ENCODE measurements at places on chromosomes 13 and 19. TPM values are rescaled to one million over a fixed set of nuclear protein-coding genes. Genes with fewer than 3 reads are reported as not detected.

C1QTNF9 gene
- total RNA-seq = not detected

IZUMO2 gene
- not detected for total RNA-seq

ZNF578 gene
- not detected for total RNA-seq

SOHLH2 gene
- total RNA-seq = not detected

LDLR gene
- 96.9 TPM for total RNA-seq

CACNG6 gene
- not detected for total RNA-seq

JAK3 gene
- 1.6 TPM for total RNA-seq

SPIB gene
- total RNA-seq = not detected

MAP4K1 gene
- total RNA-seq = 3.1 TPM

MUC16 gene
- total RNA-seq = not detected

MOB3A gene
- 54.2 TPM for total RNA-seq

DNA sequence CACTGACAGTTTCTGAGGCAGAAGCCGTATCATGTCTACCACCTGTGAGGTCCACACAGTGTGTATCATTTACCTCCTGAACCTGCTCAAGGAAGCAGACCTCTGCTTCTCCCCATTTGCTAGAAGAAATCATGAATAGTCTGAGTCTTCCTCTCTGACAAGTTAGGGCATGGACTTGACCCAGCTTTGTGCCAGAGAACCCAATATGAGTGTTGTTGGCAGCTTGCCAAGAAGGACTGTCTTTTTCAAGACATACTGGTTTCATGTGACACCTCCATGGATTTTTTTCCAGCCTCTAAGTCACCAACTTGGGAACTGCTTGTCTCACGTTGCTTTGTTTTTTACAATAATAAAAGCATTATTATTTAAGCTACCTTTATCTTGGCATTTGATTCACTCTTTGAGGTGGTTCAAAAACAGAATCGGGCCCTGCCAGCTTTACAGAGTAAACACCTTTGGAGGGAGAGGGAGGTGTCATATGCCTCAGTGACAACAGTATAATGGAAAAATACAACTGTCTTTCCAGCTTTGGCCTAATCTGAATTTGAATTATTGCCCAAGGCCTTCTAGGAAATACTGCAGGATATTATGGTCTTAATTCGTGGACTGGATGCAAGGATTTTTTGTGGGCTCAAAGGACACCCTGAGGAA lies 9.6 kb downstream of the ZNF211 start:
- H3K27ac ChIP-seq = no peak overlapping the region
- no peaks in the 10 kb centered on the region for H3K27me3 ChIP-seq
- H3K4me3 ChIP-seq = no peak overlapping the region
- H3K36me3 ChIP-seq = peaks cover 59% of the 10 kb centered on the region
- no peaks in the 10 kb centered on the region for H3K4me1 ChIP-seq

DNA sequence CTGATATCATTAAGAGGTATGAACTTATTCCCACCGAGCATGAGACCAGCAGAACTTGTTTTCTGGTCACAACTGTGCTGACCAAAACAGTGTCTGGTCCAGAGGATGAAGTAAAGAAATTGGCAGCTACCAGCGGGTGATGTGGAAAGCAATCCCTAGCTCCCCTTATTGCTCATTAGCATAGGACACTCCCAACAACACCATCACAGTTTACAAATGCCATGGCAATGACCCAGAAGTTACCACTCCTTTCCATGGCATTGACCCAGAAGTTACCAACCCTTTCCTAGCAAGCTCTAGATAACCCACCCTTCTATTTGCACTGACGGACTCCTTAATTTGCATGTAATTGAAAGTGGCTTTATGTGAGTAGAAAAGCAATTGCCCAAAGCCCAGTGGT lies 1856.1 kb downstream of the OLFM4 start:
- H3K4me3 ChIP-seq = no peak overlapping the region
- no peaks in the 10 kb centered on the region for H3K27me3 ChIP-seq
- H3K27ac ChIP-seq = no peak overlapping the region
- H3K36me3 ChIP-seq = no peaks in the 10 kb centered on the region
- no peak for DNase-seq

DNA sequence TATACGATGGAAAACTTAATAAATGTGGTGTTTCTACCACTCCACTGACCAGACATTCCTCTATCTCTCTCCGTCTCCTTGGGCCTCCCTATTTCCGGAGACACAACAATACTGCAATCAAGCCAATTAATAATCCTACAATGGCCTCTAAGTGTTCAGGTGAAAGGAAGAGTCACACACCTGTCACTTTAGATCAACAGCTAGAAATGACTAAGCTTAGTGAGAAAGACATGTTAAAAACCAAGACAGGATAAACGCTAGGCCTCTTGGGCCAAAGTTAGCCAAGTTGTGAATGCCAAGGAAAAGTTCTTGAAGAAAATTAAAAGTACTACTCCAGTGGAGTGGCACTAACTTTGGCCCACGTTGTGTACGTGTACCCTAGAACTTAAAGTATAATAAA lies 22.5 kb downstream of the ZDHHC20 start:
- H3K36me3 ChIP-seq = peaks cover 11% of the 10 kb centered on the region
- no peak for DNase-seq
- H3K4me1 ChIP-seq = peaks cover 24% of the 10 kb centered on the region
- no peak overlapping the region for H3K27ac ChIP-seq
- H3K27me3 ChIP-seq = no peaks in the 10 kb centered on the region

- peaks cover 49% of the 10 kb centered on the region for H3K4me1 ChIP-seq
- H3K4me3 ChIP-seq = no peak overlapping the region
- no peaks in the 10 kb centered on the region for H3K27me3 ChIP-seq
- H3K36me3 ChIP-seq = peaks cover 36% of the 10 kb centered on the region
- DNase-seq = no peak
Measured at GRCh38 chr13:100211016-100211710, 122.3 kb downstream of the PCCA start.

GRCh38 chr19:44308011-44308410 lies 3.2 kb upstream of the ZNF235 start:
- no peak for DNase-seq
- no peaks in the 10 kb centered on the region for H3K27me3 ChIP-seq
- peaks cover 16% of the 10 kb centered on the region for H3K4me1 ChIP-seq
- H3K36me3 ChIP-seq = peaks cover 5% of the 10 kb centered on the region
- H3K27ac ChIP-seq = no peak overlapping the region

DNA sequence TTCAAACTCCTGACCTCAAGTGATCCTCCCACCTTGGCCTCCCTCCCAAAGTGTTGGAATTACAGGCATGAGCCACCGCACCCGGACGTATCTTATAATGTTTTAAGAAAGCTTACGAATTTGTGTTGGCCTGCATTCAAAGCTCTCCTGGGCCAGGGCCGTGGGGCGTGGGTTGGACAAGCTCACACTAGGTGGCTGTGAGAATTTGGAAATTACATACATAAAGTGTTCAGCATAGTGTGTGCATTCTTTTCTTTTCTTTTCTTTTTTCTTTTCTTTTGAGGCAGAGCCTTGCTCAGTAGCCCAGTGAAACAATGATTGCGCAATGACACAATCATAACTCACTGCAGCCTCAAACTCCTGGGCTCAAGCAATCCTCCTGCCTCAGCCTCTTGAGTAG lies 2.6 kb downstream of the ZSWIM4 start:
- H3K27ac ChIP-seq = peak overlapping the region; percentile 71
- H3K4me1 ChIP-seq = peaks cover 39% of the 10 kb centered on the region
- H3K4me3 ChIP-seq = no peak overlapping the region
- no peak for DNase-seq

GRCh38 chr13:105925496-105925895 lies 610.0 kb downstream of the EFNB2 start:
- H3K36me3 ChIP-seq = no peaks in the 10 kb centered on the region
- H3K27ac ChIP-seq = no peak overlapping the region
- no peak overlapping the region for H3K4me3 ChIP-seq
- H3K4me1 ChIP-seq = peaks cover 3% of the 10 kb centered on the region
- no peak for DNase-seq

DNA sequence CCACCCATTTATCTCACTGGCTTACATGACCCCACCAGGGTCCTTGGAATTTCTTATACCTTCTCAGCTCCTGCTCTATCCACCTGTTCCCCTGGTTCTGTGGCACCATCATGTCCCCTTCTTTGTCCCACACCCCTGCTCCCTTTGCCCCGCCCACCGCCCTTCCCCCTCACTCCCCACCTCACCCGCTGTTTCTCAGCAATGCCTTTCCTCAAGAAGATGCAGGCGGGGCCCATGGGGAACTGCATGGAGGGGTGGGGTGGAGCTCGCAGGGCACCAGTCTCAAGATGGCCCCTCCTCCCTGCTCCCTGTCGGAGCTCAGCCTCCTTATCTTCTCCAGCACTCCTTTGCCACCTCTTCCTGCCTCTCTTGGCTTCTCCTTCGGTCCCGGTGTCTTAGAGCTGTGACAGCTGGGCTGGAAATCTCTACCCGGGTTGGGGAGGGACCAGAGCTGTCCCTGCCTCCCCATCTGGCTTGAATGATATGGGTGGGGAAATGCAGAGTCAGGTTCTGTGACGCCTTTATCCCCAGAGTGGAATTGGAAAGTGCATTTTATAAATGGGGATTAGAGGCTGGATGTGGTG lies at the start of gene CABP5:
Gene CABP5 (minus strand): TSS at position 405 of the 584 bp plus-strand sequence. CDS start 157 bp downstream, at position 248.
- no peak within 1 kb of the TSS for H3K27ac ChIP-seq
- H3K4me1 ChIP-seq = no peaks in the 10 kb centered on the region
- no peak within 1 kb of the TSS for H3K4me3 ChIP-seq
- no peaks in the 10 kb centered on the region for H3K36me3 ChIP-seq
- no peak for DNase-seq

DNA sequence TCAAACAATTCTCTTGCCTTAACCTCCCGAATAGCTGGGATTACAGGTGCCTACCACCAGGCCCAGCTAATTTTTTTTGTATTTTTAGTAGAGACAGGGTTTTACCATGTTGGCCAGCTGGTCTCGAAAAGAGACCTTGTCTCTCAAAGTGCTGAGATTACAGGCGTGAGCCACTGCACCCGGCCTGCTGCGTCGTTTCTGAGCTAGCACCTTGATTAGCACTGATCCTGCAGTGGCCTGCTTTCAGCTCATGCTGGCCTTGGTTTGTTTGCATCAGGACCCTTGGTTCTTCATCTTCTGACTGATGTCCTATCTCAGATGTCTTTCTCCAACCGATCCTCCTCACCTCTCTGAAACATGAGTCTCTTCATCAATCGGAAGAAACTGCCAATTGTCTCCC lies 4.9 kb upstream of the TFDP1 start:
- no peak overlapping the region for H3K4me3 ChIP-seq
- peaks cover 3% of the 10 kb centered on the region for H3K36me3 ChIP-seq

GRCh38 chr19:48633148-48634035 lies 3.8 kb downstream of the DBP start:
- peak overlapping the region; percentile 76 for H3K4me3 ChIP-seq
- H3K4me1 ChIP-seq = peaks cover 75% of the 10 kb centered on the region
- H3K36me3 ChIP-seq = peaks cover 7% of the 10 kb centered on the region
- no peak for DNase-seq
- H3K27ac ChIP-seq = peak overlapping the region; percentile 93

GRCh38 chr13:62663767-62664166 lies 1248.1 kb upstream of the PCDH20 start:
- no peak overlapping the region for H3K27ac ChIP-seq
- H3K4me1 ChIP-seq = peaks cover 12% of the 10 kb centered on the region
- DNase-seq = no peak
- no peak overlapping the region for H3K4me3 ChIP-seq

DNA sequence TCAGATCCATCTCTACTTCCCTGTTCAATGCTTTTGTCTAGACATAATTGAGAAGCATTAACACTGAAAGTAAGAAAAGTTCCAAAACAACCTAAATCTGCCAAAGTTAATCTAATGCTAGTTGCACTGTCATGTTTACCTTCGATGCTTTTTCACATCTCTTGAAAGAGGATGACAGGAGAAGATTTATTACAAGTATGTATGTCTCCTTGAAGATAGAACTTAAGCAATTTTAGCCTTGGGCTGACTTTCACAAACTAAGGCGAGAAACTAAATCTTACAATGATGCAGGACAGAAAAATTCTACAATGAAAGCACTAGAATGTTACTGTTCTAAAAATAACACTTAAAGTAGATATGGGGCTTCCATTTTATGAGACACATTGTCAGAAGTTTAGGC lies 64.0 kb downstream of the MIPEP start:
- H3K4me3 ChIP-seq = no peak overlapping the region
- peaks cover 22% of the 10 kb centered on the region for H3K36me3 ChIP-seq
- H3K27ac ChIP-seq = no peak overlapping the region
- H3K27me3 ChIP-seq = no peaks in the 10 kb centered on the region
- DNase-seq = no peak
- no peaks in the 10 kb centered on the region for H3K4me1 ChIP-seq

GRCh38 chr13:107799001-107799400 lies 416.3 kb downstream of the LIG4 start:
- no peaks in the 10 kb centered on the region for H3K36me3 ChIP-seq
- no peak overlapping the region for H3K4me3 ChIP-seq
- H3K27ac ChIP-seq = no peak overlapping the region
- H3K4me1 ChIP-seq = no peaks in the 10 kb centered on the region

GRCh38 chr19:6685482-6685881 lies 15.5 kb upstream of the TNFSF14 start:
- H3K4me3 ChIP-seq = no peak overlapping the region
- peaks cover 10% of the 10 kb centered on the region for H3K27me3 ChIP-seq
- no peaks in the 10 kb centered on the region for H3K36me3 ChIP-seq

DNA sequence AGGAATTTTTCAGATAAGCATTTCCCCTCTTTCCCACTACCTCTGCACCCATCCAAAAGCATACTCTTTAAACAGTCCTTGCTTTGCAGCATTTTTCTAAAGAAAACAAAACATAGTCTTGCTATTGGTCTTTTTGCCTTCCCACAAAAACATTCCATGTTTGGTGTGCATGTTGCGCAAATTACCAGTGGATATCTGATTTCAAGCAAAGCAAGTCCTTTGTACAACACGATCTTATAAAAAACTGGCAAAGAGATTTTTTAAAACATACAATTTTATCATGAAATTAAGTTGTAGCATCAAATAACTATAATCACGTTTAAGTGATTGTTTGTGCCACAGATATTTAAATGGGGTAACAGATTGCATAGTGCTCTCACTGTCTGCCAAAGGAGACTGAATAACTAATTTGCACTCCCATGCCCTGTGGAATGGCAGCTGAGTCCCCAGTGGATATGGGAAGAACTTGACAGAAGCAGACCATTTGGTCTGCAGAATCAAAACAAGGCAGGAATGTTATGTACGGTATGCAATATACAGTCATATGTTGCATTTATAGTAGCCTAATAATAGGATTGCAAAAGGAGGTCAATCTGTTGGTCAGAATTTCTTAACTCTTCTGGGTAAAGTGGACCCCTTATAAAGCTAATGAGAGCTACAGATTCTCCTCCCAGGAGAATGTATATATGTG lies 285.7 kb downstream of the TBC1D4 start:
- DNase-seq = no peak
- peak overlapping the region; percentile 96 for H3K27ac ChIP-seq
- peak overlapping the region; percentile 61 for H3K4me3 ChIP-seq
- H3K4me1 ChIP-seq = peaks cover 42% of the 10 kb centered on the region
- no peaks in the 10 kb centered on the region for H3K27me3 ChIP-seq

DNA sequence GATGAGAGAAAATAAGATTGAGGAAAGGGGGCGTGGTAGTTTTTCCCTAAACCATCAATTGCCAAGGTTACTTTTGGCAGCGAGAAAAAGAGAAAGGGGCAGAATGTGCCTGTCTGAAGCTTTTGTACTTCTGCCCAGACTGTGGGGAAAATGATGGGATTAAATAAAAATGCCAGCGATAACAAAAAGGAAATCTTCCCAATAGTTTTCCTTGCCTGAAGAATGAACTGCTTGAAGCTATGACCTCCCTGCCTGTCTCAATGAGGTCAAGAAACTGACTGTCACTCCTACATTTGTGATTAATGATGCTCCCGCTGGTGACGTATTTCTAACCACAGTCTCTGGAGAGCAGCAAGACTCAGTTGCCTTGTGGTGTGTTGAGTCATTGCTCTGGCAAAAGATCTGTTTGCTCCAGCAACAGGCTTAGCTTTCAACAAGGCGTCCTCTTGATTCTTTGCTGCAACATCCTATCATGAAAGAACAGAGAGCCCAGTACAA lies 1051.5 kb downstream of the DIAPH3 start:
- H3K27me3 ChIP-seq = no peaks in the 10 kb centered on the region
- peak overlapping the region; percentile 32 for H3K4me3 ChIP-seq
- H3K36me3 ChIP-seq = no peaks in the 10 kb centered on the region
- no peak for DNase-seq
- peak overlapping the region; percentile 91 for H3K27ac ChIP-seq

Measured in osteocyte (in vitro differentiated cells).